Stimulated activated CD4-positive, alpha-beta T cell treated with anti-CD3 and anti-CD28 coated beads, Interleukin-4, amount 100 ng/mL, for 24 hours (primary cell): ENCODE measurements at places on chromosomes 2 and 18.

- DNase-seq: no peak
These were observed 968 bp upstream of the RALBP1 start for GRCh38 chr18:9474108-9474982.

DNA sequence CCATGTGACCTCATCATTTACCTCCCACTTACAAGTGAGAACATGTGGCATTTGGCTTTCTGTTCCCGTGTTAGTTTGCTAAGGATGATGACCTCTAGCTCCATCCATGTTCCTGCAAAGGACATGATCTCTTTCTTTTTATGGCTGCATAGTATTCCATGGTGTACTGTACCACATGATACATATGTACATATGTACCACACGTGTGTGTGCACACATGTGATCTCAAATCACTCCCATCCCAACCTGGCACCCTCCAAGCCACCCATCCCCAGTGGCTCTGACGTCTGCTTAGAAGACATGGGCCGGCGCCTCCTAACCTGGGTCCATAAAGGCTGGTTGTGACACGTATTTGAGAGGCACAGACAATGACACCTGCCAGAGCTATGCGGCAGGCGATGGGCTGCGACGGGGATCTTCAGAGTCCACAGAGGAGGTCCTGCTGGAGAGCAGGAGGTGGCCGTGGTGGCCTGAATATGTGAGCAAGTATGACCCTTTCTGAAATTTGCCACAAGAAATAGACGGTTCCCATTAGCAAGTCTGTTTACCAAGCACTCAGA lies 8.8 kb upstream of the SALL3 start:
- DNase-seq: no peak

DNA sequence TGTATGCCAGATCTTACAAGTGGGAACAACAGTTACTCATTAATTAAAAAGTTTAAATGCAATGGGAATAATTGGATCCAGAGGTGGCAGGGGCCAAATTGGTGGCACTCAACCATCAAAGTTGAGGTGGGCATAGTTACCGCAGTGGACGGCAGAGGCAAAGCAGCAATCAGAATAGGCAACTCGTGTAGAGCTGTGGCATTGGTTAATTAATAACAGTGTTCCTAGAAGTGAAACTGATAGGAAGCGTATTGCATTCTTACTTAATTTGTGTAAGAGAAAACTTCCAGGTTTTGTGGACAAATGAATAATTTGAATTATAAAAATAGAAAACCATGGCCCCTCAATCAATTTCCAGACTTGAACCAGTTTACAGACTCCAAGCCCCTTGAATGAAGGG lies 1068.2 kb upstream of the ACVR2A start:
- DNase-seq: no peak

DNA sequence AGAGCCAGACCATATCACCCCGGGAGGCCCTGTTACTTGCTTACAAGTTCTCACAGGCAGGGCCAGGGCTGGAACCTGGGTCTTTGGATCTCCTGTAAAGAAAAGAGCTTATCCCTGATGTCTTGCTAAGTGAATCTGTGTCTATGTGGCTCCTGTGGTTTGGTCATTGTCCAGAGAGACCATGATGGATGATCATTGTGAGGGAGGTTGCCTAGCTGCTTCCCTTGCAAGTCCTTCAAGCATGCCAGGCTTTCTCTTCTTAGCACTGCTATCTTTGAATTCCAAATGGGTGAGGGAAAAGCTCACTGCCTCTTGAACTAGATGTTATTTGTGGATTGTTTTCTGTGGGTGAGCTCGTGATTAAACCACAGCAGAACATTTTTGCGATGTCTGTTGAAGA lies 151.6 kb downstream of the FSHR start:
- DNase-seq: no peak

GRCh38 chr2:239118675-239119211 lies 270.9 kb downstream of the TWIST2 start:
- peak; percentile 6 for DNase-seq

GRCh38 chr2:50515638-50516037 lies 516.3 kb downstream of the NRXN1 start:
- DNase-seq: no peak

DNA sequence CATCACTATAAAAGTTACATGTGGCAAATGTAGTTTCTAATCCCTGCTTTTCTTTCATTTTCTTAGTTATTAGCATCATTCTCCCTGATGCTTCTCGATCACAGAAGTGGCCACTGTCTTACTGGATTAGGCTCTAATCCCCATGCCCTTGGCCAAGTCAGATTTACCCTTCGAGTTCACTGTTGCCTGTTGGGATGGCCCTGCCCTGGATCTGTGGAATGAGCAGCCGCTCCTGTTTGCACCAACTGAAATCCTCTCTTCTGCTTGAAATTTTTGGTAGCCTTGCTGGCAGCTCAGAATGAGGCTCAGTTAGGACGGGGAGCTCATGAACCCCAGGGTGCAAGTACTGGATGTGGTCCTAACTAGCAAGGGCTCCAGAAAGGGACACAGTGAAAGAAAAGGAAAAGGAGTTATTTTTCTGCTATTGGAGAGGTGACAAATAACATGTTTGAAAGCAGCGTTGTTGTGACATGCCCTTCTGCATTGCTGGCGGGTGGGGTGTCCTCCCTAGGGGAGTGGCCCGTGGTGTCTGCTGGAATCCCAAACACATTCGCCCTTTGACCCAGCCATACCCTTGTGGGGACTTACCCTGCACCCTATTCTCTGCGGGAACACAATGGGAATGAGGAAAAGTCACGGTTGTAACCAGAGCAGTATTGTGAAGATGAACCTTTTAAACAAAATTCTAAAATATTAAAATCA lies 34.5 kb downstream of the RBFA start:
- no peak for DNase-seq

DNA sequence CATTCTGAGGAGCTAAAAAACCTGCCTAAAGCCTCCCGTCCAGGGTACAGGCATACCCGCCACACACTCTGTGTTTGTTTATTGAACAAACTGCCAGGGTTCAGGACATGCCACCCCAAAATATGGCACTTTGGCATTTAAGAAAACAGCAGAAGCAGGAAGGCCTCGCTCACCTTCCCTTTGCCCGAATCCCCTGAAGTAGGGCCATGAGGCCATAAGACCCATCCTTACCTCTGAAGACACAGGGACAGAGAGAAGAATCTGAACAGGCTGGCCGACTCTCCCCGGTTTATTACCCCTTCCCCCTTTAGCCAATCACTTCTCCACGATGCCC lies 1.7 kb upstream of the NEURL3 start:
- no peak for DNase-seq

GRCh38 chr2:23246992-23247683 lies 137.8 kb upstream of the KLHL29 start:
- DNase-seq: no peak

DNA sequence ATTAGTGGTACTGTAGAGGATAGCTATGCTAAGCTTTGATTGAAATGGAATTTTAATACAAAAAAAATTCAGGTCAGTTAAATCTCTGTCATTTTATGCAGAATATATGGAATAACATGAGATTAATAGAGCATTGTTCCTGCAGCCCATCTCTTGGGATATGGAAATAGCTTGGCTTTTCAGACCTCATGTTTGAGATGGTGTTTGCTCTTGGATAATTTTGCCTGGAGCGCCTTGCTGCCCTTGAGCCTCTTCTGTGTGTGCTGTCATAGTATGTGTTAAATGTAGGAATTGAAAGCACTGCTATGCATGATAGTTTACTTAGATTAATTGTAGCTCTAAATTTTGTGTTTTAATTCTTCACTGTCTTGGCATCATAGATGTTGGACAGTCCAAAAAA lies 27.7 kb downstream of the GALNT1 start:
- no peak for DNase-seq

GRCh38 chr2:157197848-157198247 lies 59.7 kb upstream of the GALNT5 start:
- DNase-seq: no peak

DNA sequence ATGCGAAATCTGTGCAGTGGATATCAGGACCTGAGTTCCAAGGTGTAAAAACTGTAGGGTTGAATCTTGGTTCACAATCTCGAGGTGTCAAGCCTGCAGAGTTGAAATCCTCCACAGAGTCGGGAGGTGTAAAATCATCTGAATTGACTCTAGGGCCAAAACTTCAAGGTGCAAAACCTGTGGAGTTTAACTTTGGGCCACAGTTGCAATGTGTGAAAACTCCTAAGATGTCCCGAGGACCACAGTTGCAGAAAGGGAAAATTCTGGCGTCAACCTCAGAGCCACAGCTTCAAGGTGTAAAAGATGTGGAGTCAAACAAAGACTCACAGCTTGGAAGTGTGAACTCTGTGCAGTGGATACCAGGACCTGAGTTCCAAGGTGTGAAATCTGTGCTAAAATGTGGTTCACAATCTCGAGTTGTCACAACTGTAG lies 9.8 kb upstream of the ZNF512 start:
- no peak for DNase-seq

GRCh38 chr2:175414882-175415487 lies 233.5 kb upstream of the ATP5MC3 start:
- no peak for DNase-seq

DNA sequence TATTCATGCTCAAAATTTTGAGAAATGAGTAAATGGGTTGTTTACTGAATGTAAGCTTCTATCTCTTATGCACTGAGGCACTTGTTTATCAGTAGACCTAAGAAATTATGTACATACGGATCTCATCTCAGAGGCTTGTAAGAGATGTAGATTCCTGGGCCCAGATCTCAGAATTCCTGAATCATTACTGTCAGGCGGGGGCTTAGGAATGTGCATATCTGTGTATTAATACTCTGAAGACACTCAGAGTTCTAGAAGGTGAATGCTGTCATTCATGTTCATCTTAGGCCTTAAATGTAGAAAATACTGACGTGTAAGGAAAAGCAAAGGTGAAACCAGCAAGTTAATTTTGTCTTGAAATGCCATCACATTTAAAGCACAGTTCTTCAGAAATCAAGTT lies 169.6 kb downstream of the FMNL2 start:
- DNase-seq: no peak

DNA sequence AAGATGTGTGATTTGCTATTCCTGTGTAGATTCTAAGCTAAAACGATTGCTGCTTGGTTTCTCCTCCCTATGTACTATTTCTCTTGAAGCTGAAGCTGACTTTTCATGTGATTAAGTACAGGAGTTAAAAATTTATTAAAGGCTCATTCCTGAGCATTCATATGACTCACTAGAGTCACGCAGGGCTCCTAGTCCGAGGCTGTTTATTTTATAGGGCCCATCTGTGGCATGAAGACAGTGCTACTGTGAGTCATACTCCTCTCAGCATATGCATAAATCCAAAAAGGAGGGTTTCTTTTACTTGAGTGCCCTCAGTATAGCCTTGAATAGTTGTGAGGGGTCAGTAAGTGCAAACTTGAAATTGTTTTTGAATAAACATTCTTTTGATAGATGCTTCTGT lies 378.8 kb downstream of the PTPRM start:
- no peak for DNase-seq

DNA sequence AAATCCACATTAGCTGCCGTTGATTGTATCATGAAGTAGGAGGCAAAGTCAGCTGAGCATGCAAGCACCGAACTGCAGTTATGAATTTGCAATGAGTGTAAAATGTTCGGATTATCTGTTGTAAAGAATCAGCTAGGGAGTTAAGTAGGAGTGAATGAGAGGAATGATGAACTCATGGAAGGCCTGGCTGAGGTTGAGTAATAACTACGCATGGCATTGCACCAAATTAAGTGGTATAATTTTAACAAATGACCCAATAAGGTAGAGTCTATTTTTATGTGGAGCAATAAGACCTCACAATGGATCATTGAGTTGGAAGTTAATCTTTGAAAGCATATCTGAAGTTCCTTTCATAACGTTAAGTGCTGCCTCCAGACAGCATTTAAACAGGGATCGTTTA lies 288.2 kb upstream of the CHST9 start:
- DNase-seq: no peak

GRCh38 chr2:172207911-172208310 lies 105.2 kb upstream of the DLX2 start:
- DNase-seq: no peak

- no peak for DNase-seq
These were observed 116.8 kb downstream of the GBX2 start for GRCh38 chr2:236051351-236051750.

DNA sequence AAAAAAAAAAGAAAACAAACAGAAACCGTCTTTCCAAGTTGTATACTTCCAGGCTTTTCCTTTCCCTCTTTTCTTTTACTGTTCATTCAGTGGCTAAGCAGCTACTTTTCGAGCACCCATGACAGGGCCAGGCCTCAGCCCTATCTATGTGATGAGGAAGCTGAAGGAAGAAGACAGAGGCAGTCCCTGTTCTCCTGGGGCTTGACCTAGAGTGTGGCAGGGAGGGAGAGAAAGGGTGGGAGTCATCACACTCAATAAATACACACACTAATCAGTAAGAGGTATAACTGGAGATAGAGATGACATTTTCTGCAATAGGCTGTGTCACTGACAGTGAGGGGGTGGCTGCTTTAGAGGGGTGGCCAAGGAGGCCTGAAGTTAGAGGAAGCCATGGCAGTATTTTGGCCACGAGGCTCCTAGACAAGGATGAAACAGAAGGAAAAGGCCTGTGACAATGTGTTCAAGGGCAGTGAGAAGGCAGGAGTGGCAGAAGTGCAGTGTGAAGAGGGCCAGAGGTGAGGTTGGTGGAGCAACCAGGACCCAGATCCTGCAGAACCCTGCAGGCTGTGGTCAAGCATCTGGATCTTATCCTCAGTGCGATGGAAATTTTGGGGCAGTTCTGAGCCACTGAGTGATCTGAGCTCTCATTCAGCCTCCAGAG lies 131.8 kb upstream of the TTC39C start:
- no peak for DNase-seq

DNA sequence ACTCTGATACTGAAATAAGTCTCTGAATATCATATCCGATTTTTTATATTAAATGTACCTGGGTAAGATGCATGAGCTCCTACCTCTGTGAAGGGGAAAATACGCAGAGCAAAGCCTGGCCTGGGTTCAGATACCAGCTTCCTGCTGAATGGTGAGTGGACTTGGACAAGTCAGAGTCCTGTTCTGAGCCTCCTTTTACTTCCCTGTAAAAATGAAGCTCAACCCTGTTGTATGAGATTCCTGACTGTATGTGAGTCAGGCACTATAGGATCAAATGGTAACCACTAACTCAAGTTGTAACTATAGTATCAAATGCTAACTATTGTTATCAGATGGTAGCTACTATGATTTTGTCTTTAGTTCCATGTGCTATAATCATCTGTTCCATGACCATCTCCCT lies 561.7 kb downstream of the CNTNAP5 start:
- no peak for DNase-seq

DNA sequence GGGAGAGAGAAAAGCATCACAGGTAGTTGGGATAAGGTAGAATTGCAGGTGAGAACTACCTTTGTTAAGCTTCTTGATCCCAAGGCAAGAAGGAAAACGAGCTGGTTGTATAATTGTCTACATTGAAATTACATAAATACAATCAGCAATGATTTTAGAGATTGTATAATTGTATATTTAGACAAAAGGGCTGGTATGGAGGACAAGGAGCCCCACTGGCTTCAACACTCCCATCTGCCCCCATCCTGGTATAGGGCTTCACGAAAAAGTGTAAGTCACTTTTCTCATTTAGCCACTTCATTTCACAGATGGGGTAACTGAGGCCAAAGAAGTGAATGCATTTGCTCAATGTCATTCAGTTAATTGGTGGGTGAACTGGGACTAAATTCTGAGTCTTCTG lies 103.3 kb downstream of the MYCN start:
- DNase-seq: no peak
